ENCODE measurements at places on chromosomes 2 and 18. TPM values are rescaled to one million over a fixed set of nuclear protein-coding genes. Genes with fewer than 3 reads are reported as not detected.
A peak's percentile ranks its signal among the peaks of the same experiment; 100 is the strongest.

Gene LRRC30
- not detected for total RNA-seq

Gene RIF1
- total RNA-seq, result 16.3 TPM

Gene DNAJC27
- total RNA-seq, result 8.6 TPM

Gene CTNNA2
- total RNA-seq, result not detected

Gene LRP2
- total RNA-seq, result 2.0 TPM

Gene IL36RN
- not detected for total RNA-seq

DNA sequence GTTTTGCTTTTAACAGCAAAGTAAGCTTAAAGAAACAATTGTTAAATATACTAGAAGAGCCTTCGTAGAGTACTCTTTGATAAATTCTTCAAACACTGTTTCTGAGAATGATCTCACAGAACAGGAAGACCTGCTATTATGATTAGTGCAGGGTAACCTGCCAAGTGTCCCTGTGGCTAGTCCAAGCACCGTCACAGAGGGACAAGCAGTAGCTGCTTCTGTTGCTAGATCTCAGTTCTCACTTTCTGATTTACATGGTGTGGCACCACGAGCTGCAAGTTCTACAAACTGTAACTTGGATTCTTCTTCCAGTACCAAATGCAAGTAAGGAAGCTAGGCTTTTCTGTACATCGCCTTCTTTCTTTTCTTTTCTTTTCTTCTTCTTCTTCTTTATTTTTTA lies 121.5 kb downstream of the PIEZO2 start:
- DNase-seq, result no peak

DNA sequence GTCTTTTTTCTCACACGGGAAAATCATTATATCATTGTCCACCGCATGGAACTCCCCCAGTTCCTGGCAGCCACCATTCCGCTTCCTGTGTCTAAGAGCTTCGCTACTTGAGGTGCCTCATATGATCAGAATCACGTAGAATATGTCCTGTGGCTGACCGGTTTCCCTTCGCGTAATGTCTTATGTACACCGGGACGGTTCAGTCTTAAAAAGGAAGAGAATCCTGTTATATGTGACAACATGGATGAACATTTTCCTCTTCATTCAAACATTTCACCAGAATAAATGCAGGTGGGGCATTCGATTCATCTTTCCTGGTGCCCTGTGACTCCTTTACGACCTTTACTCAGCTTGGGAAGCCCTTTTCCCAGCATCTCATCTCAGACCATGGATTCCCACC lies 131.7 kb upstream of the TWIST2 start:
- no peak for DNase-seq

GRCh38 chr2:234865586-234865985 lies 86.2 kb upstream of the SH3BP4 start:
- no peak for DNase-seq

DNA sequence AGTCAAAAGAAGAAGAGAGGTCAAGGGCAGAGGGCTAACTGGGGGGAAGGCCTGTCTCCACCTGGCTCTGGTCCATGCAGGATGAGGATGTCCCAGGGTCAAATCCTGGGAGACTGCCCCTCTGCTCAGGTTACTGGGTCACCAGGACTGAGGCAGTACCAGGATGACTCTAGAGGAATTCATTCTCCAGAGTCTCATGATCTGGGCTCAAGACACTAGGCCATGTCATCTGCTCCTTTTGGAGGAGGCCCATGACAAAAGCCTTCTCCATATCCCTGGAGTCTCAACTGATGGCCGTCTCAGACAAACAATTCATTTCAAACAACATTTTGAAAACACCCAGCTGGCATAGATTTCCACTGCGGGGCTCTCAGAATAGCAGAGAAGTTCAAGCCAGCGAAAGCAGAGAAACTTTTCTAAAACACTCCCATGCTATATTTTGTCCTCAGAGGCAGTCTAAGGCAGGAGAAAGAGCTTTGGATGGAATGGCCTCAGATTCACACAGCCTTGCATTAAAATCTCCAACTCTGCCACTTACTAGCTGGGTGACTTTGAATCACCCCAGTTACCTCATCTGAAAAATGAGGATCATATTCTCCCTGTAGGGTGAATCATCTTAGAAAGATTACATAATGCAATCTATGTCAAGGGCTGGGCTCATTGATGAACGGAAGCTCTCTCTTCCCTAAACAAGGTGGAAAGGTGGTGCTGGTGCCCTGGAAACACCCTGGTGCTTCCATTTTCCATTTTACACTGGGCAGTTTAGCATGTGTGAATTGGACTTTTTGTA lies 48.8 kb upstream of the LCLAT1 start:
- DNase-seq, result no peak

DNA sequence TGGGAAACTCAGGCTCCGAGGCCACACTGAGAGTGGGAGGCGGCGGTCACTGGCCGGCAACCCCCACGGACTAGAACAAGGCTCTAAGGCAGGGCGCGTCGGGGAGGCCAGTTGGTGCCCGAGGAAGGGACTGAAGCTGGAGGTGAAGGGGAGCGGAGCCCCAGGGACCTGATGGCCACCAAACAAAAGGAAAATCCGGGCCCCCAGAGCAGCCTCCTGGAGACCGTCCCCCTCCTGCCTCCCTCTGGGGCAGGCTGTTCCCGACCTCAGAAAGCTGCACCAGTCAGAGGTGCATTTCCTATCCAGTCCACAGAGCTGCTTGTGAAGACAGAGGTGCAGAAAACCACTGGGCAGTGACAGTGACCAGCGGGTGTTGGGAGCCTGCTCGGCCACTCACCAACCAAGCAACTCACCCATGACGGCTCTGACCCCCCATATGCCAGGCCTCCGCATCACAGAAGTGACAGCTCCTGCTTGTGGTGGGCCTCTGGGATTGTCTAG lies 172.7 kb downstream of the TWIST2 start:
- peak; percentile 17 for DNase-seq

DNA sequence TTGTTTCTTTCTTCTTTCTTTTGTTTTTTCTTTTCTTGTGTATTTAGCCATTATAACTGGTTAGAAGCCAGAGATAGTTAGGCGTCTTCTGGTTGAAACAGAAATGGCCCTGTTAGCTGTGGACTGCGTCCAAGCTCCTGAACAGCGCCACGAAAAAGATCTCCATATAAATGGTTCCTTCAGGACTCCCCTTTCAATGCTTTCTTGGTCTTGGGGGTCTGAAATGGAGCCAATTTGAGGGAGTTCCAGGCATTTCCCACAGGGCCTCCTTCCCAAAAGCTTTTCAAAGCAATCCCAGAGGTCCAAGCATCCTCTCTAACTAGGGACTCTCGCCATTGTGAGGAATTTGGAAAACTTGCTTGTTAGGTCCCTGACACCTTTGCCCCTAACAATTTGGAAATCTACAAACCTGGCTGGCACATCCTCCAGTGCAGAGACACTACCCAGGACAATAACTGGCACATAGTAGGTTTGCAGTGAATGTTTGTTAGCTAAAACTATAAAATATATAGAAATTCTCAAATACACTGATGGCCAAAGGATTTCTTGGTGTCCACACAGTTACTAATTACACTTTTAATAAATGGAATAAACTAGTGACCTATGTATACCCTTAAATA lies 80.1 kb downstream of the MYCN start:
- no peak for DNase-seq

Data from left ventricle myocardium superior (tissue), 1 donor.